T-helper 17 cell (primary cell): ENCODE measurements at places on chromosomes 2 and 18.

- DNase-seq: no peak
Observed at GRCh38 chr2:148244593-148245292, 223.9 kb downstream of the MBD5 start.

DNA sequence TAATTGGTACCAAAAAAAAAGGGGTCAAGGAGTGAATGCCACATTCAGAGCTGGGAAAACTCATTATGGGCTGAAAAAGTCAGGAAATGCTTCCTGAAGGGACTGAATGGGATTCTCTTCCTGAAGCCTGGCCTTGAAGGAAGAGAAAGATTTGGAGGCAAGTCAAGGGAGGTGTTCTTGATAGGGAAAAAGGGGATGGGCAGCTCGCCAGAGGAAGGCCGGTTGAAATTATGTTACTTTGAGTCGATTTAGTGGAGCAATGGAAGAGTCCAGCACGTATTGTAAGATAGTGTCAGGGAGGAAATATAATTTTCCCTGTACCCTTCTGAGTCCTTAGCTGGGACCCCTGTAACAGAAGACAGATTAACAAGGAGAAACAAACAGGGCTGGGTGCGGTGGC is 115.3 kb upstream of the STPG4 start:
- no peak for DNase-seq

DNA sequence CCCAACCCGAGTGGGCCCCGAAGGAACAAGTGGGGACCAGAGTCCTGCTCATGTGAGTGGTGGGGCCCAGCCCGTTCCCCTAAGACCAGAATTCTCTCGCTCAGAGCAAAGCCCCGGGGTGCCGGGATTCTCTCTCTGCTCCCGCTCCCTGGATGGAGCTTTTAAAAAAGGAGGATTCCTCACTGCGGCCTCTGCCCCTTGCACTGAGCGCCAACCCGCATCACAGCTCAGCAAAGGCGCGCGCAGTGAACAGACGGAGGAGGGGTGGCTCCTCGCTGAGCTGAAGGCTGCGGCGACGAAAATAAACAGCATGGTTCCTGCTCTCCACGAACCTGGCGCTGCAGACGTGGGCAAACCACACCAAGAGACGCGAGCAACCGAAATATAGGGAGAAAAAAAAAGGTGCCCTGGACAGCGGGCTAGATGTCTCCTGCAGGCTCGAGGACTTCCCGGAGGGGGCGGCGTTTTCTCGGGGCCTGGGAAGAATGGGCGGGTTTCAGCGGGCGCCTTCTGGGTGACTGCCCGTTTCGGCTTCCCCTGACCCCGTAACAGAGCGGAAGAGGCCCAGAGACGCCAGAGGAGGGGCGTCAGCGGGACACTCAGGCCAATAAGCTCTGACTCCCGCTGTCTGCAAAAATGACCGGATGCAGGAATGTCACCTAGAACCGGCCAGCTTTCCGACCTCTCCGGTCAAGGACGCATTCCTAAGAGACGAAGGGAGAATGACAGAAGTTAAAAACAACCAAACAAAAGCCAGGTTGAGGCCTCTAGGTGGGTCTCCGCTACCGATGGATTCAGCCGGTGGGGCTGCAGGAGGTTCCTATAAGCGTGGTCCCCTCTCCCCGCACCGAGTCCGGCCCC is 819 bp upstream of the KLF11 start:
- peak; percentile 28 for DNase-seq

- DNase-seq: peak; percentile 4
Observed at GRCh38 chr2:34096562-34097171, 497.6 kb upstream of the FAM98A start.

DNA sequence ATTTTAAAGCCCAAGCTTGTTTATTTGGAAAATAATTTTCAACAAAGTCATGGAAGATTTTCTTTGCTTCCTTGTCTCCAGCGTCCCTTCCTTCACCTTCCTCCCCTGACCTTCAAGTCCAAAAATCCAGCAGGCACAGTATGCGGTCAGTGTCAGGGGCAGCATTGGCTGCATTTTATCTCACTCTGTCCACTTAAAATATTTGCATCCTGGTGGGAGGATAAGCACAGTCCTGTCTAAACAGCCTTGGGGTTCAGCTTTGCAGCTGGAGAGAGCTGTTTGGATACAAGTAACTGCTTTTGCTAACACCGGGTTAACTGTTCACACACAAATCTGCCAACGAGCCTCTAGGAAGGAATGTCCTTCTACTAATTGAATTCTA is 318.1 kb downstream of the PDE11A start:
- no peak for DNase-seq

GRCh38 chr2:46871976-46872381 is 43.6 kb downstream of the MCFD2 start:
- no peak for DNase-seq
